ENCODE measurements at places on chromosomes 1 and 21. TPM values are rescaled to one million over a fixed set of nuclear protein-coding genes. Genes with fewer than 3 reads are reported as not detected.
A peak's percentile ranks its signal among the peaks of the same experiment; 100 is the strongest.

The SLC19A1 gene
- 47.3 TPM for total RNA-seq

The KLF17 gene
- total RNA-seq = not detected

DNA sequence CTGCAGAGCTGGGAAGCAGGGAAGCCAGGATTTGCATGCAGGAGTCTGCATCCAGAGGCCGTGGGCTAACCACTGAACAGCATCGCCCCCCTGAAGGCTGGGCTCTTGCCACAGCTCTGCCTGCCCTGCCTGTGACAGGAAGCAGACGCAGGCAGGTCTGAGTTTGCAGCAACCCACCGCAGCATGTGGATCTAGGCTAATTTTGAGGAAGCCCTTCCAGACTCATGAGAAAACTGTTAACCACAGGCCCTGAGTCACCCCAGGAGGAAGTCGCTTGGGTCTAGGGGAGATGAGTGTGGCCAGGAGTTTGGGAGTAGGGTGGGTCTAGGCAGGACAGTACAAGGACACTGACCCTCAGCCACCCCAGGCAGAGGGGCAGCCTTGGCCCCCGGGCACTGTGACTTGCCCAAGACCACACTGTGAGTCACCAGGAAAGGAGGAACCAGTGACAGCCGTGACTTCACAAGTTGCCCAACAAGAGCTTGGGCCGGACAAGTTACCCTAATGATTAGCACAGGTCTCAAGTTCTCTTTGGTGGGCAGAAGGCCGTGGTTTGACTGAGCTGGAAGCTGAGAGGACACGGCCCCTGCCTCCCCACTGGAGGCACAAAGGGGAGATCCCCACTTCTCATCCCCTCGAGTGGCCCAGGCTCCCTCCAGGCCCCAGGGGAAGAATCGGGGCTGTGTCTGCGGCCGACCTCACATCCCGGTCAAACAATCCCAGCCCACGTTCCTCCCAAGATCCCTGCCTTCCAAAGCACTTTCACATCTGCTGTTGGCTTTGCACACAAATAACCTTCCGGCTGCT is 826 bp downstream of the LAPTM5 start:
- DNase-seq = no peak

DNA sequence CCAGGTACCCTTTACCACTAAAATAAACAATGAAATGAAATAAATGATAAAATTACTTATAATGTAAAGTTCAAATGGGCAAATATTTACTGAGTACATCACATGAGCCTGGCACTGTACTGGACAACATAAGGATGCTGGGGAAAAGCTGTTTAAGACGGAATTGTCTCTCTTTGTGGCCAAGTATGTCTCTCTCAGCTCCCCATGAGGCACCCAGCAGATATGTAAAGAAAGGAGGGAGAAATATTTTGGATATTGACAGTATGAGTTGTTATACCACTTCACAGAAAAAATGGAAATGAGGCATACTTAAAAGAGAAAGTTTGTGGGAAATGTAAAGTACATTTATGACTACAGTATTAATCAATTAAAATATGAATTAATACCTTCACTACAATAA is 1.0 kb upstream of the TNFSF4 start:
- DNase-seq = no peak

- no peak for DNase-seq
Measured at GRCh38 chr21:38175306-38175705, 81.5 kb upstream of the KCNJ15 start.

DNA sequence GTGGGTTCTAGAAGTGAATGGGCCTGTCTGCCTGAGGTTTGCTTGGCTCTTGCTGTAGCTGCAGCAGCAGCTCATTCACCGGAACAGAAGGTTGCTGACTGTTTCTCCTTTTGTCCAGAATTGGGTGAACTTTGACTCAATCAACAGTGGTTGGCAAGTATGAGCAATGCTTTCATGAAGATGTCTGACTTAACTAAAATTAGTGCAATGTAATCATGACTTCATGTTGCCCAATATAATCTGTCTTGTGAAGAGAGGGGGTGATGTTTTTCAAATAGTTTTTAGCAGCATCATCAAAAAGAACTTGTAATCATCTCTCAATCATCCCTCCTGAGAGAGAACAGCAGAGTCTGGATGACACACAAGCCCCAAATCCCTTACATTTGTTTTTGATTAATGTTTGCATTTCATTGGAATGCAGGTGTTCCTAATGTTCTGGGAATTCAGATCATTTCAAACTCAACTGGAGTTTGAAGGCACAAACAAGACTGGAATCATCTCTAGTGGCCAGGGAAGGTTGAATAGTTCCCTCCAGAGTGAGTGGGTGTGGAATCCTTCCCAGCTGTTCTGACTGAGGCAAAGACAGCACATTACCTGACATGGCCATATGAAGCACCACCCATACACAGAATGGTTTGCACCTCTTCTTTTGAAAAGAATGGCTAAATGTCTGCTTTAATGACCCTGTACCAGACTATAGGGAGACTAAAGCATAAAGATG is 82.9 kb downstream of the HLX start:
- no peak for DNase-seq

DNA sequence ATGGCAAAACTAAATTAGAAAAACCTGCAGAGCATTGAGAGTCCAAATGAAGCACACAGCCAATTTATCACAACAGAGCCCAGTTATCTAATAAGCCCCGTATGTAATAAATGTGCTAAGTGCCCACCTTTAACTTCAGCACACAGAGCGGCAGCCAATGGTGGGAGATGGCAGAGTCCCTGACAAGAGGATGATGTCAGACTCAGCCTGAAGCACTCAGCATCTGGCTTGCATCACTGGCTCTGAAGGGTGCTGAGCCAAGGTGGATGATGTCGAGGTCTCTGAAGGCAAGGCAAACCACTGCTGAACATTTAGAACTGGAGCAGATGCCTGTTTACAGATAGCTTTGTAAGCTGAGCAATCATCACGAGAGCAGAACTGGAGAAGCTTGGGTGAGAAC is 118.3 kb downstream of the NUF2 start:
- no peak for DNase-seq

DNA sequence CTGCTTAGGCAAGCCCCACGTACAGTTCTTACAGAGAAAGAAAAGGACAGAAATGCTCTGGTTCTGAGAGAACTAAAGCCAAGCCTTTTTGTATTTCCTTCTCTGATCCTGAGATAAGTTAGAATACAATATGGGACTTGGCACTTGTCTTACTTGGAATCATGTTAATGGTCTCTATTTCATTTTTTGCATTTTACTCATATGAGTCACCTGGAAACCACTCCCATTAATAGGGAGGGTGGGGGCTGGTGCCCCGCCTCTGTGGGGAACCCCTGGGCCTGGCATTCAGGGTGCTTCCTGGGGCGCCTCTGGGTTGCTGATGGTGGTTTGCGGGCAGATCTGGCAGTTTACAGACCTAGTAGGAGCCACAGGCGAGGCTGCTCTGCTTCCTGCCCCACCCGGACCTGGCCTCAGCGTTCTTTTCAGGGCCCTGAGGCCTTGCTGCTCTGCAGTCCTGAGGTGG is 26.7 kb downstream of the TSPAN2 start:
- DNase-seq = peak; percentile 36

DNA sequence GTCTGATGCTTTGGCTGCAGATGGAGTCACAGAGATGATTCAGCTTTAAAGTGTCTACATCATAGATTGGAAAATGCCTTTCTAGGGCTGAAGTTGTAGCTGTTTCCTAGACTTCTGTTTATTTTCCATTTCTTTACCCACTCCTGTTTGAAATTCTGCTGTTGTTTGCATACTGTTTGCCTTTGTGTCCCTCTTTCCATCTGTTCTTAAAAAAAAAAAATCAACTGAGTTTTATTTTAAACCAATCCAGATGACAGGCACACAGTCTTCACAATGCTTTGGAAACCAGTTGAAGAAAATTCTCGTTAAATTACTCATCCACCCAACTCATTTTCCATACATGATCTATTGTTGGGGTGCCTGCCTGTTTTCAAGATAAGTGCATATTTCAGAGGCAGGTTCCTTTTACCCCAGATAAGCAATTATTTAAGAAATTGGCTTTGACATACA is 245.9 kb downstream of the DISC1 start:
- DNase-seq = no peak

Measured in Caco-2 (cell line).